ENCODE measurements at places on chromosomes 3 and 15.
A peak's percentile ranks its signal among the peaks of the same experiment; 100 is the strongest.

- no peak for DNase-seq
Measured at GRCh38 chr3:173938616-173939015, 541.1 kb downstream of the NLGN1 start.

DNA sequence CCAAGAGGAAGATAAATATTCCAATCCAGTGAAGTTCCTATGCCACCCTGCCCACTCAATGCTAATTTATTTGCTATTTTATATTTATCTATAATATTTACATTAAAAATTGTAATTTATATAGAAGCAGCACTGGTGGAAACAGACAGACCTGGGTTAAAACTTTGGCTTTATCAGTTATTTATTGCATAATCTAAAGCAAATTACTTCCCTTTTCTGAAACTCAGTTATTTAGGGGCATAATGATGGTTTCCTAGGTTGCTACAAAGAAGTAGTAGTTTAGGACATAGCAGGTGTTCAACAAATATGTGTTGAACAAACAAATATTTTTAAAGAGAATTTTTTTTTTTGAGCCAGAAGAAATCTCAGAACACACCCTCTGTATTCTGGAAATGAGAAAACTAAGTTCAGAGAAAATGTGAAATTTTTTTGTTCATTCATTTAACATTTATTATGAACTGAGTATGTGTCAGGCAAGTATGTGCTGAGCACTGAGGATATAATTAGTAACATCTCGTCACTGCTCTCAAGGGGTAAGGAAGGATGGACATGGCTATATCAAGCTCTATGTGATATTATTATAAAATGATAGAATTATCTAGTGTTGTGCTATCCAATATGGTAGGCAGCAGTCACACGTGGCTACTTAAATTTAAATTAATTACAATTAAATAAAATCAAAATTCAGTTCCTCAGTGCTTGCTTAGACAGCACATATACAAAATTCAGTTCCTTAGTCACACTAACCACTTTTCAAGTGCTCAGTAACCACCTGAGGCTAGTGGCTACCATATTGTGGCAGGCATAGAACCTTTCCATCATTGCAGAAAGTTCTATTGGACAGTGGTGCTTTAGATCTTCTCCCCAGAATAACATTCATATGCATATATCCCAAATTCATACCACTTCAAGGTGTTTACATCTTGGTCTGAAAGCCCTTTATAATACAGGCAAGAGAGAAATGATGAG is 7.0 kb upstream of the UBE2Q2 start:
- no peak for DNase-seq

- DNase-seq = no peak
Measured at GRCh38 chr15:79003301-79003700, 58.5 kb upstream of the CTSH start.

DNA sequence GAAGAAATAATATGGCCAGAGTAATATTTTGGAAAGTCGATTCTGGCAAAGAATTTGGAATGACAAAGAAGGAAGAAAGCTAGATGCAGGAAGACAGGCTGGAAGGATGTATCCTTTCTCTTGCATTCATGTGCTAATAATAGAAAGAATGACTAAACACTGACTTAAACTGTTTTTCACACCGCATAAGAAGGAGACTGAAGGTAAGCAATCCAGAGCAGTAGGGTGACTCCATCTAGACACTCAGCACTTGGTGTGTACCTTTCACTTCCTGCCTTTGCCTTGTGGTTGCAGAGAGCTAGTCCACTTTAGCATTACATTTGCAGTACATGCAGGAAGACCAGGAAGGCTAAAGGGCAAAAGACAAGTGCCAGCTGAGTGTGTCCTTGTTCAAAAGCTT is 234.6 kb downstream of the RBMS3 start:
- peak; percentile 2 for DNase-seq

- no peak for DNase-seq
Measured at GRCh38 chr3:76698136-76698706, 341.7 kb upstream of the ROBO2 start.

DNA sequence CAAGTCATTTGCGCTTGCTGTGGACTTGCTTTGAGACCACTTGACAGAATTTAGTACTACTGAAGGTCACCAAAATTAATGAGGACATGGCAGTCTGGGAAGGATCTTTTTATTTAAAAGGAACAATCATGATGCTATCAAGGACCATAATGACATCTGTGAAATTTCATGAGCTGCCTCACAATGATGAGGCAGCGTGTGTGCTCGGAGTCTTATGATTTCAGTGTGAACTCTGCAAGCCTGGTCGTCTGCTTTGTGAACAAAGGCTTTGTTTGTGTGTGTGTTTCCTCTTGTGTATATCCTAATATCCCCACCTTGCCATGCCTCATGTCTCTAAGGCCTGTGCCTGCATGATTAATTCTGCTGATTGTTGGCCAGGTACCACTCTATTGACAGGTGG is 46.7 kb downstream of the RAD54L2 start:
- DNase-seq = no peak

- DNase-seq = no peak
Measured at GRCh38 chr15:90529011-90529370, 732 bp upstream of the CRTC3 start.

GRCh38 chr3:48507256-48508061 is 3.5 kb upstream of the SHISA5 start:
- DNase-seq = no peak

GRCh38 chr3:97860364-97860763 is 38.6 kb downstream of the CRYBG3 start:
- DNase-seq = no peak

DNA sequence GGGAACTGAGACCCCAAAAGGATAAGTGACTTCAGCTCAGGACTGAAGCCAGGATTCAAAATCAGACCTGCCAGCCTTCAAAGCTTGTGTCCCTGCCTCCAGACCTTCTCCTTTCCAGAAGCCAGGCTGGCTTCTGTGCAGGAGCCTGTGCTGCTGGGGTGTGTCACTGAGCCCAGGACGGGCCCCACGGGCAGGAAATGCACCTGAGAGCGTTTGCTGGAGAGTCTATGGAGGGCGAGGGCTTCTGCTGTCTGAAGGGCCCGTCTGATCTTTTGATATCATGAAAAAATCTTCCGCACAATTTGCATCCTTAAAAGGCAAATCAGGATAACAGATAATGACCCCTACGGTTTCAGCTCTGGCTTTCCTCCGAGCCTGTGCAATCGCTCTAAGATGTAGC is 125.4 kb downstream of the FAM43A start:
- no peak for DNase-seq

DNA sequence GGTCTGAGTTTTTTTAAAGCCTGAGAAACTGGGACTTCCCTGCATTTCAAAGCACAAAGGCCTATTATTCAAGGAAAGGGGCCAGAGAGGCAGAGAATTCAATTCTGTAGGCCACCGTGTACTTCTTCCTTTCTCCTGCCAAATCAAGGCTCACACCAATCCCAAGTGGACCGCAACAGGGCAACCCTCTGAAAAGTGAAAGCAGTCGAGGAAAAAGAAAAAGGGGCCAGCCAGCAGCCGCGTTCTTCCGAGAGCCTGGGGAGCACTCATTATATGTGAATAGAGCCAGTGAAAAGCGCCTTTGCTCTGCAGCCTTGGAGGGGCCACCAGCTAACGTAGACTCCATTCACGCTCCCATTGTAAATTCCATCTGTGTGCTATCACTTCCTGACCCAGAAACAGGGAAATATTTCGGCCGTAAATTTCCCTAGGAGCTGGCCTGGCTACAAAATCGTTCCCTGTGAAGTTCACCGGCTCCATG is 45.9 kb upstream of the THUMPD3 start:
- no peak for DNase-seq

- no peak for DNase-seq
Measured at GRCh38 chr3:152331018-152331541, 62.4 kb downstream of the MBNL1 start.

DNA sequence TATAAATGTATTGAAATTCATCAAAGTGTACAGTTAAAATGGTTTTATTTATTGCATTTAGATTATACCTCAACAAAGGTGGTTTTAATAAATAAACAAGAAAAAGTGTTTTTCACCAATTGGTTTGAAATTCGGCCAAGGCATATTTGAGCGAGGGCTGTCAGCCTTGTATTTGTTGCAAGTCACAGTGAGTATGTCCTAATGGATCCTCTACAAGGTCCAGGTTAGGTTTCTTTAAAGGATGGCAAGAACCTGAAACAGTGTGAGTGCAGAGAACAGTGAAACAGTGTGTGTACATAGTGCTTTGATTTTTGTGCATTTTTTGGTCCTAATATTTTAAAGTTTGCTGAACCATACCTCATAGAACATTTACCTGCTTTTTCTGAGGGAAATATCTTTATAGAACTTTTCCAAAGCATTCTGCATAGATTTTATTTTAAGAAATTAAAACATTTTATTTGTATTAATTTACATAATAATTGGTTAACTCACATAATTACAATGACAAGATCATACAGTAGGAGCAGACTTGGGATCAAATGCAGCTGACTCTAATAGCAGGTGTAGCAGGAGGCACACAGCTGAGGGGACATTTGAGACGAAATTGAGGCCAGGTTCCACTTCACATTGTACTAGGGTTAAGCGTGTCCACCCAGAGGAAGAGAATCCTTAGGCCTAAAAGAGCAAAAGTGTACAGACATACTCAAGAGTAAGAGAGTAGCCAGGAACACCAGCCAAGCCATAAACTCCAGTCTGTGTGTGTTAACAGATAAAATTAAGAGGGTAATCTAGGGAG is 428.8 kb upstream of the TPRG1 start:
- no peak for DNase-seq

GRCh38 chr3:23324745-23325144 is 121.6 kb downstream of the UBE2E2 start:
- DNase-seq = no peak

DNA sequence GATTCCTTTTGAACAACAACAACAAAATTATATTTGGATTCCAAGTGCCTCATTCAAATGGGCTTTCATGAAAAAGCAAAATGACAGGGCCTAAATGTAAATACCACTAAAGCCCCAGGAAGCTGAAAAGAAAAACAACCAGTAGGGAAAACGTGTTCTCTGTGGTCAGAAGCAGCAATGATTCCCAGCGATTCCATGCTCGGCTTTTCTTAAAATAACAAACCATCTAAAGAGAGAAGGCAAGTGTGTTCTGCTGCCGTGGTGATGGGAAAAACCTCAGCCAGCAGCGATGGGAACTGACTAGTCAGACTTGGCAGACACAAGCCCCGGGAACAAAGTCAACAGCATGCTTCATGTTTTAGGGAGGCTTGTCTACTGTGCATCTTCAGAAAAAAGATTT is 153.6 kb downstream of the TNIK start:
- DNase-seq = no peak

- no peak for DNase-seq
Measured at GRCh38 chr3:12232785-12233300, 56.0 kb upstream of the PPARG start.

DNA sequence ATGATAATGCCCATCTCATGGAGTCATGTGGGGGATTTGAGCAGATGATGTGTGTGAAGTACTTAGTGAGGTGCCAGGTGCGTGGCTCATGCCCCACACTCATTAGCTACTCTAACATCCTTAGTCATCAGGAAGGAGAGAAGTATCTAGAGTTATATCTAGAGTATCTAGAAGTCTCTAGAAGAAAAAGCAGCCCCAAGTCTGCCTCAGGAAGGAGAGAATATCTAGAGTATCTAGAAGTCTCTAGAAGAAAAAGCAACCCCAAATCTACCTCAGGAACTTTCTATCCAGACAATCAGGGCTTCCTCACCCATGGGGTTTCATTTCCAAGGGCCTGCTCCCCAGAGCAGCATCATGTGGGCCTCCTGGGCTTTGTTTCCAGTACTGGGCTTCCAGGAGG is 24.7 kb upstream of the DOCK3 start:
- DNase-seq = no peak

DNA sequence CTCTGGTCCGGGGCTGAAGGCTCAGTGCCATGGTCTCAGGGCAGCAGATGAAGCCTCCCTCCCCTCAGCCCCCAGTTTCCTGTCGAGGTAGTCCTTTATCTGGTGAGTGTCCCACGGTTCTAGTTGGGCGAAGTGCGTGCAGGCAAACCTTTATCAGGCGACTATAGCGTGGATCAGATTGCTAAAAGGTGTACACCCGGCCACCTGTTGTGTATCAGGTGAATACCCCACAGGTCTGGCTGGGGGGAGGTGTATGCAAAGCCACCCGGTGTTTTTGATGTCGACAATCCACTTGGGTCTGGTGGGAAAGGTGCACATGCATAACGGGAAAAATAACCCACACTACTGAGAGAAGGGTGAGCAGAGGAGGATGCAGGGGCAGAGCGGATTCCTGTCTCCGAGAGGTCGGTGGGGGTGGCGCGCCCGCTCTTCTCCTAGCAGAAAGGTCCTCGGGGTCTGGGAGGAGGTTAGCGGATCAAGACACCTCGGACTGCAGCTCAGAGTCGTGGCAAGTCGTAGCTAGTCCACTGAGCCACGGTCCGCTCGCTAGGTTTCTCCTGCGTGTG is 507 bp downstream of the SLC12A6 start:
- DNase-seq = peak; percentile 3

- DNase-seq = no peak
Measured at GRCh38 chr3:99526921-99527320, 111.5 kb upstream of the COL8A1 start.

DNA sequence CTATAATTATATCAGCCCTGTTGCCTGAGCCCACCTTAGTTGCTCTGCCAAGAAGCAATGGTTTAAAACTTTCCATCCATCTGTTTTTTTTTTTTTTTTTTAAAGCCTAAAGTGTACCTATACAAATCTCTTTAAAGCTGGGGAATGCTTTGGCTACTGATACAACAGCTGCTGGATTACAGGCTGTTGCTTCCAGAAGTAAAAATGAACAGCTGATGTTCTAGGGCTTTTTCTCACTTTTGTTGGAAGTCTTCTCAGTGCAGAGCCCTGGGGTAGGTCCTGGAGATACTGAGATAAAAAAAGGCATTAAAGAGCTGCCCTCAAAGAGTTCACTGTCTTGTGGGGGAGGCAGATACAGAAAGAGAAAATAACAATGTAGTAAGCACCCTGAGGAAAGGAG is 218.1 kb downstream of the NLGN1 start:
- no peak for DNase-seq

DNA sequence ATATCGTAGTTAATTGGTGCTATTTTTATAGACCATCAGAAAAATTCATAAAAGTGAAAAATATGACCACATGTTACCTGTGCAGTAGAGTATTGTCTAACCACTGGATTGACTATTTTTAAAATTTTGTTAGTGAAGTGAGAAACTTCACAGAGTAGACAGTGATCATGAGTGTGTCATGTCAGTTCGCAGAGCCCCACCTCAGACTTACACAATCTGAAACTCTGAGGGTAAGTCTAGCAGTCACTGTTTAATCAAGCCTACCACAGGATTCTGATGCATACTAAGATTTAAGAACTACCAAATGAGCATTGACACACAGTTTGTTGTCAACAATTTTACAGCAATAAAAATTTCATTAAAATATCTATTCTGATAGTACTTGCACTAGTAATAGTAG is 552.9 kb upstream of the SUCLG2 start:
- no peak for DNase-seq

- DNase-seq = peak; percentile 5
Measured at GRCh38 chr3:79767905-79768267, at the start of gene ROBO1. ROBO1 (minus strand) TSS chr3:79767998.
